ENCODE measurements at places on chromosomes 4 and X.

DNA sequence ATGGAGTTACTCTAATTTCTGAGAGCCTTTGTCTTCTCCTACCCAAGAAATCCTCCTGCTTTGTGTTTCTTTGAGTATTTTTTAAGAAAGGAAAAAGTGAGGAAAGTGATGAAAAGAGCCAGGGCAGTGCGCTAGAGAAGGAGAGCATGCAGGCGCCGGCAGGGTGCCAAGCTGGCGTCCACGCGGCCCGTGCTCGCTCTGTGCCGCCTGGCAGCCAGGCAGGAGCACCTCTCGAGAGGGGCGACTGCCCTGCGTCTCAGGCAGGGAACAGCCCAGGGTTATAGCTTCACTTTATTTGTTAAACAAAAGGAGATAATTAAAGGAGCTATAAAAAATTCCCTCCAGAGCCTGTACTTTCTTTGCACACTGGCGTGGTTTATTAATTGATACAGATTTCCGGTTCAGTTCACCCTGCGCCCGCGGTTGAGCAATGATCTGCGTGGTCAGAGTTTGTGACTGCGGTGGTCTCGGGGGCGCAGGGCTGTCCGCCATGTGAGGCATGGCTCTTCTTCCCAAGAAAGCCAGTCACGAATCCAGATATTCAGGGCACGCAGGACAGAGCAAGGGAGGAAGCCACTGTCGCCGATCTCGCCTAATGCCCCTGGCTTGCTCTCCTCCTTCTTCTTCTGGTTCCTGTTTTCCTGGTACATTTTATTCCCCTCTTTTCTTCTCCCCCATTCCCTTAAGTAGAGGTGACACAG is 110.8 kb upstream of the PAQR3 start:
- DNase-seq = no peak

- DNase-seq = no peak
Measured at GRCh38 chr4:184573701-184574100, 75.5 kb downstream of the CASP3 start.

DNA sequence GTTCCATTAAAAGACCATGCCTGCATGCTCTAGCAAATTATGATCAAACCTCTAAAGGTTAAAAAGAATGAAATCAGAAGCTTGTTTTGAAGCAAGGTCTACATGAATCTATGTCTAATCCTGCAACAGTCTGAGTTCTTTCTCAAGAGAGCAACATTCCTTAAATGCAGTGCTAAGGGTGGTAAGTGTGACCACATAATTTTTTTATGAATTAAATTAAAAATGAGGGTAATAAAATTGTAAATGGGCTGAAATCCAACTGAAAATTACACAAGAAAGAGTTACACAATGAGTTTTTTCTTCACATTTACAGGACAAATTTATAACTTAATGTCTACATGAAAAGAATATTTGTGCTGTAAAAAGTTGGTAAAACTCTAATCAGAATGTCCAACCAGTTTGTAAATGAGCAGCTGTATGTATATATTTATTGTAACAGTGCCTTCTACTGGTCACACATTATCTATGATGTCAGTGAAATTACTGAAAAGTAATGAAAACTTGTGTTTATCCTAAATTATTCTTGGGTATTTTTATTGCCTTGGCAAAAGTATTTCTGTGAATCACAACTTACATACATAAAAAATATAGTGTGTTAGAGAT is 336.3 kb upstream of the PITX2 start:
- no peak for DNase-seq

GRCh38 chrX:56932653-56933339 is 62.5 kb downstream of the SPIN3 start:
- no peak for DNase-seq

DNA sequence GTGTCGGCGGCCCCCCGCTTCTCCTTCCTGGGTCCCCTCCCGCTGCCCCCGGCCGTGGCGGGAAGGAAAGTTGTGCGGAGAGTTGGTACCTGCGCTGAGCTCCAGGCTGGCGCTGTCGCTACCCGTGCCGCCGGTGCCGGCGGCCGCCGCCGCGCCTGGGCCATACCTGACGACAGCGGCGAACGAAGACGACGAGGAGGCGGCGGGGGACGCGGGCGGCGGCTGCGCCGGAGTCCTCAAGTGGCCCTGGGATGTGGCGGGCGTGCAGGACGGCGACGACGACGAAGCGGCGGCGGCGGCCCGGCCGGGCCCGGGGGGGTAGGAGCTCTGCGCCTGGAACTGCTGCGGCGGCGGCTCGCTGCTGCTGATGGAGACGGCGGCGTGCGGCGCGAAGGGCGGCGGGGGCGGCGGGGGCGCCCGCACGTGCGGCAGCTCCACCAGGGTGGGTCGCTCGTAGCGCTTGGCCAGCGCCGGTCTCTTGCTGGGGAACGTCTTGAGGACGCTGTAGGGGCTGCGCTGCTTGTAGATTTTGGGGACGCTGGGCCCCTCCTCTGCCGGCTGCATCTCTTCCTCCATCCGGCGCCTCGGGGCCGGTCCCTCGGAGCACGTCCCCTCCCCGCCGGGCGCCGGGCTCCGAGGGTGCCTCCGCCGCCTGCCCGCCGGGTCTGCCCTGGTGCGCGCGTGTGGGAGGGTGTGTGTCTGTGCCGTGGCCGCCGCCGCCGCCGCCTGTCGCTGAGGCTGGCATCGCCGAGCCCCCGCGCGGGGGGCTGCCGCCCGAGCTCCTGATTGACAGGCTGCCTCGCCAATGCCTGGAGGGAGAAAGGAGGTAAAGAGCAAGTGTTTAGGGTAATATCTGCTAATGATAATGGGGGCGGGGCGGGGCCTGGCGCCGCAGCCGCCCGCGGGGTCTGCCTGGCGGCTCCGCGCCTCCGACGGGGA is 618 bp downstream of the BEND4 start:
- peak; percentile 36 for DNase-seq

DNA sequence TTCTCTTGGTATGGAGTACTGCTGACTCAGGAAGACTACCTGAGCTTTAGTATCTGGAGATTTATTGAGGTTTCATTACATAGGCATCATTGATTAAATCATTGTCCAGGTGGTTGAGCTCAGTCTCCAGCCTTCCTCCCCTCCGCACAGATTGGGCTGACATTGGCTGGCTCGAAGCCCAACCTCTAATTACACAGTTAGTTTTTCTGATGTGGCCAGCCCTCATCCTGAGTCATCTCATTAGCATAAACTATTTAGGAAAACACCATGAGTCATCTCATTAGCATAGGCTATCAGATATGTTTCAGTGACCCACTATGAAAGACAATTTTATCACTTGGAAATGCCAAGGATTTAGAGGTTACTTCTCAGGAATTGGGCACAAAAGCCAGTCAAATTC is 93.9 kb upstream of the ANKRD50 start:
- DNase-seq = no peak

- no peak for DNase-seq
Measured at GRCh38 chr4:157706155-157706554, 466.7 kb downstream of the GASK1B start.

DNA sequence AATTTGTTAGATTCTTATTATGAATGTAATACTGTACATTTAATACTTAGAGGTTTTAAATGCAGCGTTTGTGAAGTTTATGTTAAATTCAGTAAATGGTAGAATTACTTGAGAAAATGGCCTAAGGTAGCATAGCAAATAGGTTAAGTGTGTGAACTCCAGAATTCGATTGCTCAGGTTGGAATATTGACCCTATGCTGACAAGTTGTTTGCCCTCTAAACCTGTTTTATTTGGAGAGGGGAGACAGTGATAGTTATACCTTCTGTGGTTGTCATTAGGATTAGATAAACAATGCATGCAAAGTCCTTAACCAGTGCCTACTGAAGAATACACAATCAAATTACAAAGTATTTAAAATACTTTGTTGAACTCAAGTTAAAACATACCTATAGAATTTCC is 5.4 kb downstream of the ADAD1 start:
- no peak for DNase-seq

- no peak for DNase-seq
Measured at GRCh38 chr4:184457535-184458249, 16.7 kb downstream of the IRF2 start.

DNA sequence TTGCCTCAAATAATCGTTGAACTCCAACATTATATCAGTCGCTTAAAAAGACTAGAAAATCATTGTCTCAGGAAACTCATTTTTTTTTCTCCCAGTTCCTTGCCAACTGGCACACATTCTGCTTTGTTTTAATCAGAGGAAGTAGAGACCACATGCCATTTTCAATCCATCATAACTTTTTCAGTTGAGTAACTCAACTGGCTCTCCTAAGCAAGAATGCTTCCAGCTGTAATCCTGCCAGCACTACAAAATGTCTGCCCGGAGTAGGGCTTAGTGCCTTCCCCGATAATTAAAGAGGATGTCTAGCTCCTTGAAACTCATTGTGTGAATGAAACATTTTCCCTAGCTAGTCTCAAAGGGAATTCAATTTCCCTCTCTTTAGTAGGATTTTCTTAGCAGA is 33.0 kb downstream of the FREM3 start:
- DNase-seq = no peak

- no peak for DNase-seq
Measured at GRCh38 chr4:140069066-140069465, 84.9 kb downstream of the MAML3 start.

DNA sequence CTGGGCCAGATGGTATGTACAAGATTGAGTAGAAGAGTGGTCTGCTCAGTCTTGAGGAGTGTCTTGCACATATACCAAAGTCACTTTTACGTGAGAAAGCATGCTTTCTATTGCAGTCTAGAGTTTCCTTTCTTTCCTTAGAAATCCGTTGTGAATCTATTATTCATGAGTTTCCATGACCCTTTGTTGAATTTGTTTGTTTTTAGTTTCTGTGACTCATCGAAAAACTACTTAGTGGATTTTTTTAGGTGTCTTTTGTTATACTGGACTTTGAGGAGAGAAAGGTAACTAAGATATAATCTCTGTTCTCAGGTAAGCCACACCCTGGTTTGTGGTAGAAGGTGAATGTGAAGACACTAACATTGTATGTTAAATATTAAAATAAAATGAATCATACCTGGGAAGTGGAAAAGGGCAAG is 23.0 kb downstream of the GALNT7 start:
- DNase-seq = no peak

GRCh38 chrX:134732152-134732551 is 73.9 kb upstream of the PLAC1 start:
- no peak for DNase-seq

DNA sequence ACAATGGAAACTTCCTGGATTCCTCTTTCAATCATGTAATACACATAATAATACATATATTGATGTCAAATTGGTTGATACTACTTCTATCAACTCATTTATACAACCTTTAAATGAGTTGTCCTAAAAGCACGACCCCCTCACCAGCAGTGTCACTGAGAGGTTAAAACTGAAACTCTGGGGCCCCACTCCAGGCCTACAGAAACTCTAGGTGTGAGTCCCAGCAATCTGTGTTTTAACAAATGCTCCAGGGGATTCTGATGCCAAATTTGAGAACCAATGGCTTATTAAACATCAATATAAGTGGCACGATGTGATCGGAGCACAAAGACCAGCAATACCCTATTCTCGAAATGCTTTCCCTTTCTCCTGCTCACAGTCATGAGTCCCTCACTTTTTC is 47.9 kb downstream of the ATP8A1 start:
- DNase-seq = no peak

DNA sequence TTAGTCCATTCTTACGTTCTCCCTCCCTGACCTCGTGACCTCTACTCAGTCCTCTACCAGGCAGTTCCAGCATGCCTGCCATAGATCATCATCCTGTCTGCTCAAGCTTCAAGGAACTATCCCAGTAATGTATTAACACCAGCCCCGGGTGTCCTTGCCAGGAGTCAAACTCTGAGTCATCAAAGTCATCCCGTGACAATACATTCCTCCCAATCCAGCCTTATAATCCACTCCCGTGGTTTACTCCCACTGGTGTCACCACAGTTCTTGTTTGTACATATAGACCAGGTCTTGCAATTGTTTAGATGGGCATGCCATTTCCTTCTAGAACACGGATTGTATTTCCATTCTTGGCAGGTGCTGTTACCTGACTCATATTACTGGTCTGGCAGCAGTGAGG is 68.7 kb upstream of the TAB3 start:
- DNase-seq = no peak

DNA sequence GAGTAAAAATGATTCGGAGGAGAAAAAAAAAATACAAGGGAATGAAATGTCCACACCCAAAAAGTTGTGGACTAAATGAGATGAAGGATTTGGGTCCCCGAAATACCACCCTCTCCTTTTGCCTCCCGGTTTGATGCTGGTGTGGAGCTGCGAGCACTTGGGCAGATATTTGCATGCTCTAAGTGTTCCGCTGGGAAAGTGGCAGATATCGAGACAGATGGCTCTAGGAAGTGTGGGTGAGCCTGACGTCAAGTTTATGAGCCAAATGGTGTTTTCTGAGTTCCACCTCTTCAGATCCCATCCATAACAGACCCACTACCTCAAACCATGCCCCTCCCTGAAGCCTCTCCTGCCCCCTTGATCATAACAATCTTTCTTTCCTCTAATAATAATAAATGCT is 228.6 kb downstream of the QDPR start:
- DNase-seq = no peak

DNA sequence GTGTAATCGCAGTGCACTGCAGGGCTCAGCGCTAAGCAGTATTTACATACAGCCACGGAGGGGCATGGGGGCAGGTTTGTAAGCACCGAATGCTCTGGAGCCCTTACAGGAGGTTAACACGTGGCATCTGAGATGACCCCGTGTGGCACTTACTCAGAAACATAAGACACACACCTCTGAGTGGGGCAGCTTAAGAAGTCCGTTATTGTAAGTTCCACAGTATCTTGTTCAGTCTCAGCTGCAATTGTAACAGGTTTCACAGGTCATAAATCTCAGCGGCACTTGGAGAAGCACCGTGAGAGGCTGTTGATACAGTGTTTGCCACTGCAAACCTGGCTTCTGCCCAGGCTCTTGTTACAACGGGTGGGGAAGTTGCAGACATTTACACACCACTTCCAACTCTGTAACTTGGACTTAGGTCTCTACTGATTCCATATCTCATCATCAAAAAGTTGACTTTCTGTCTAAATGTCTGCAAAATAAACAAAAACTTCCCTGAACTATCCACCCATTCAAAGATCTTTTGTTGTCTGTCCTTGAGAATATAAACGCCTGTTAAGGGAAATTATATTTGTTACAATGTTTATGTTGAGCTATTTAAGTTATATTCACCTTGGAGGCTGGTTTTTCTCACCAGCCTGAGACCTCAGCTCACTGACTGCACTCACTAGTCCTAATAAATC is 10.3 kb downstream of the CPLX1 start:
- no peak for DNase-seq

DNA sequence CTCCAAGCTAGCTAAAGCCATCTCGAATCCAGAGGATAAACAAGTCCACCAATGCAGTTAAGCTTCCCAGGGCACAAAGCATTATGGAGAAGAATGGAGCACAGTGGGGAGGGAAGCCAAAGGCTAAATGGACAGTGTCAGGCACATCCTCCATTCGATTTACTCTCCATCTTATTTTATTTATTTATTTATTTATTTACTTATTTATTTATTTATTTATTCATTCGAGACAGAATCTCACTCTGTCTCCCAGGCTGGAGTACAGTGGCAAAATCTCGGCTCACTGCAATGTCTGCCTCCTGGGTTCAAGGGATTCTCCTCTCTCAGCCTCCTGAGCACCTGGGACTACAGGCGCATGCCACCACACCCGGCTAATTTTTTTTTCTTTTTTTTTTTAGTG is 26.3 kb upstream of the EIF4E start:
- no peak for DNase-seq

- DNase-seq = no peak
Measured at GRCh38 chrX:65643531-65644052, 23.9 kb upstream of the MSN start.

- no peak for DNase-seq
Measured at GRCh38 chr4:147955827-147956558, 224.1 kb downstream of the ARHGAP10 start.

GRCh38 chr4:94339779-94340178 is 2.9 kb downstream of the HPGDS start:
- peak; percentile 22 for DNase-seq

GRCh38 chrX:9682456-9682855 is 83.2 kb downstream of the GPR143 start:
- no peak for DNase-seq

Data from stimulated activated CD4-positive, alpha-beta T cell treated with anti-CD3 and anti-CD28 coated beads, Interleukin-2, amount 100 ng/mL, for 24 hours (primary cell).